ENCODE measurements at places on chromosomes 1 and 21. TPM values are rescaled to one million over a fixed set of nuclear protein-coding genes. Genes with fewer than 3 reads are reported as not detected.

Gene EPHA10
- not detected for total RNA-seq

Gene DCDC2B
- total RNA-seq: under 0.01 TPM

Gene COL9A2
- not detected for total RNA-seq

Gene RPTN
- 0.72 TPM for total RNA-seq

Gene NPPA
- not detected for total RNA-seq

Gene VHLL
- not detected for total RNA-seq

Gene FCGR2B
- not detected for total RNA-seq

Gene FCGR3B
- total RNA-seq: 0.64 TPM

Gene RNF11
- total RNA-seq: 79.1 TPM

Gene RIMKLA
- not detected for total RNA-seq

Gene ZSWIM5
- total RNA-seq: not detected

Gene TGFB2
- total RNA-seq: 10.6 TPM

Gene IL19
- not detected for total RNA-seq

Gene DPT
- not detected for total RNA-seq

Gene CYP4A11
- not detected for total RNA-seq

Gene KLHL17
- 11.6 TPM for total RNA-seq

Gene FMO5
- total RNA-seq: 1.2 TPM

Gene DIO1
- total RNA-seq: not detected

Gene KCNC4
- 1.4 TPM for total RNA-seq

Gene DUSP10
- total RNA-seq: 106 TPM

Gene TNFRSF8
- not detected for total RNA-seq

Gene RGS1
- total RNA-seq: not detected

Gene THEM5
- total RNA-seq: not detected

Gene TMEM79
- total RNA-seq: 6.8 TPM
